Stromal cell of bone marrow (primary cell): ENCODE measurements at places on chromosomes 1 and 21.
A peak's percentile ranks its signal among the peaks of the same experiment; 100 is the strongest.

DNA sequence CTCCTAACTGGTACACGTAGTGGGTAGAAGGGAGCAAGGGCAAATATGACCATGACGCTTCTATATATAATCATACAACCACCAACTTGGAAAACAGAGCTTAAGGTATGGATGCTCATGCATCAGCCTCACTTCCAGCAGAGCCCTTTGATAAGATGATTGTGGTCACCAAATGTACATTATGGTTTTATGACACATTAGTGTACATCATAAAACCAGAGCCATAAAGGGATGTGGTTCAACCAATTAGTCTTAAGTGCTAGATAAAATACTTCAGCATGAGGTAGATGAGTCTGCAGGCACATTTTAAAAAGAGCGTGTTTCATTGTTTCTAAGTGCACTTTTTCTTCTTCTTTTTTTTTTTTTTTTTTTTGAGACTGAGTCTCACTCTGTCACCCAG, 43.7 kb downstream of the NIBAN1 start:
- no peak for DNase-seq

DNA sequence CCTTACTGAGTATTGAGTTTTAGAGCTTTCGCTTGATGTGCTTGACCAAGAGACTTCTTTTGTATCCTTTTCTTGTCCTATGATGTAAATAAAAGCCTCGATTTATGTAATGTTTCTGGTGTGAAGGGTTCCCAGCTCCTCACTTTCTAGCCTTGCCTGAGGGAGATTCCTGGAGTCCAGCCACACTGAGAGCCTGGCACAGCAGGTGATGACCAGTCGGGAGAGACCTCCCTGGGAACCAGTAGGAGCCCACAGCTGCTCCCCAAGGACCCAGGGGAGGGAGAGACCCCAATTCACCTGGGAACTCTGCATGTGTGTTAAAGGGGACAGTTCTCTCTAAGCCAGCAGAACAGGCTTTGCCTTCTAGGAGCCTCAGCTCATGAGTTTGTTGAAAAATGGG, 8.9 kb downstream of the C1orf115 start:
- no peak for DNase-seq

- no peak for DNase-seq
These were observed 19.1 kb upstream of the HDAC1 start for GRCh38 chr1:32272557-32273390.

DNA sequence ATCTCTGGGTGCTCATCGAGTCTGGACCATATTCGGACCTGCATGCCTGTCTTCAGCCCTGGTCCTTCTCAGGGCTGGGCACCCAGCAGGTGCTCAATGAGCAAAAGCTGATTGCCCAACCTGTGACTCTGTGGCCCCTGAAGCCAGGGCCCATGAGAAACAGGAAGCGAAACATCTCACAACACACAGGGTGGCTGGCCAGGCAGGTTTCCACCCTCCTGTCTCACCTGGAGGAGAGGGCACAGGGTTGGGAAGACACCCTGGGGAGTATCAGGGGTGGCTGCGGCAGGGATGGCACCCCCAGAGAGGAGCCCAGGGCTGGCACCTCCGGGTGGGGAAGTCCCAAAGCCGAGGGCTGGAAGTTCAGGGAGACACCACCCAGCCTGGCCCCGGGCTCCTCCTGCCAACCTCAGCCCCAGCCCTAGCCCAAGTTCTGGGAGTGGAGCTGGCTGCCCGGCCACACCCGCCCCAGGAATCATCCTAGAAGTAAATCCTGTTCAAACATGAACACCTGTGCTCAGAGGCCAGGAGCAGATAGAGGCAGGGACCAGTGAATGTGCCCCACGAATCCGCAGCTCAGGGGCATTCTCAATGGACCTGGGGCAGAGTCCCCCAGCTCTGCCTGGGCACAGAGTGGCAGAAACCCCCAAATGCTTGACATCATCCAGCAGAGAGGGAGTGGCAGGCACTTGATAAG, 54.6 kb downstream of the RAP1GAP start:
- DNase-seq, result no peak

DNA sequence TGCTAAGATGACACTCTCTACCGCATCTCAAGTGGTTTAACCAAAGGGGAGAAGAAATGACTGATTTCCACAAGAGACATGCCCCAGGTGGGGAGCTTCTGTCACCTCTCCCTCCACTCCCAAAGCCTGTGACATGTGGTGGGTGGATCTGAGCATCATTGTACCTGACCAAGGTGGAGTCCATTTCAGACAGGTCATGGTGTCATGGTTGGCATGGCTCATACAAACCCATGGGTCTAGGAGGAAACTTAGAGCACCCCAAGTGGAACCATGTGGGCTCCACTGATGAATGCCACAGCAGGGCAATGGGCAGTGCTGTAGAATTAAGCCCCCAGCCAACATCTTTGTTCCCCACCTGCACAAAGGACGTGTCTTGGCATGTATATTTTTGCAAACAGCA, 131.5 kb upstream of the EDN2 start:
- DNase-seq, result no peak

GRCh38 chr1:113647164-113647563, 112.1 kb downstream of the PHTF1 start:
- DNase-seq, result no peak

GRCh38 chr21:38236232-38236631, 20.6 kb upstream of the KCNJ15 start:
- no peak for DNase-seq

DNA sequence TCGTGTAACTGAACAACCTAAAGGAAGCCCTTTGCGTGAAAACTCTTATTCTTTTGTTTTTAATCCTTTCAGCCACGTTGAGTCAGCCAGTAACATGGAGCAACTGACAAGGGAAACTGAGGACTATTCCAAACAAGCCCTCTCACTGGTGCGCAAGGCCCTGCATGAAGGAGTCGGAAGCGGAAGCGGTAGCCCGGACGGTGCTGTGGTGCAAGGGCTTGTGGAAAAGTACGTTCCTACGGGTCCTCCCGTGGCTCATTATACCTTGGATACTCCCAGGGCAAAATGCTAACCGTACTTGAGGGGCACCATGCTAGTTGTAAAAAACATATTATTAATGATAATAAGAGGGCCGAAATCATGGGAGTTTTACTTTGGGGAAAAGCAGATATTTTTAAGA, 49.4 kb downstream of the LAMC2 start:
- no peak for DNase-seq

- no peak for DNase-seq
These were observed 2.3 kb upstream of the OR2C3 start for GRCh38 chr1:247538561-247538960.

DNA sequence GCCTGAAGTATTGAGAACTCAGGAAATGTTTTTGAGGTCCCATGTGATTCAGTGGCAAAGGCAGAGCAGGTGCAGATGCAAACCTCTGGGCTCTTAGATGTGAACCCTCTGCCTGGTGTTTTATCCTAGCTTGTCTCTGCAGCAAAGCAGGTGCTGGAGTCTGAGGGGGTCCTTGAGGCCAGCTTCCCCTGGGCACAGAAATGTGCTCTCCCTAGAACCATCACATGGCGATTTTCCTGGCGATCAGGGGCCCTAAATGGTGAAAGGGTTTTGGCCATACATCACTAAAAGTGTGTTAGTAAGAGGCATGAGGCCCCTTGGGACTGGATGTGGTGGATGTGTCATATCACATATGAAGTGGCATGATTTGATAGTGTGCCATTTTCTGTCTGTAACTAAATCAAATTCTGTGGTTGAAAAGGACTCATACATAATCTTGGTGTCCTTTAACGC, 144.8 kb downstream of the ST6GALNAC3 start:
- no peak for DNase-seq

DNA sequence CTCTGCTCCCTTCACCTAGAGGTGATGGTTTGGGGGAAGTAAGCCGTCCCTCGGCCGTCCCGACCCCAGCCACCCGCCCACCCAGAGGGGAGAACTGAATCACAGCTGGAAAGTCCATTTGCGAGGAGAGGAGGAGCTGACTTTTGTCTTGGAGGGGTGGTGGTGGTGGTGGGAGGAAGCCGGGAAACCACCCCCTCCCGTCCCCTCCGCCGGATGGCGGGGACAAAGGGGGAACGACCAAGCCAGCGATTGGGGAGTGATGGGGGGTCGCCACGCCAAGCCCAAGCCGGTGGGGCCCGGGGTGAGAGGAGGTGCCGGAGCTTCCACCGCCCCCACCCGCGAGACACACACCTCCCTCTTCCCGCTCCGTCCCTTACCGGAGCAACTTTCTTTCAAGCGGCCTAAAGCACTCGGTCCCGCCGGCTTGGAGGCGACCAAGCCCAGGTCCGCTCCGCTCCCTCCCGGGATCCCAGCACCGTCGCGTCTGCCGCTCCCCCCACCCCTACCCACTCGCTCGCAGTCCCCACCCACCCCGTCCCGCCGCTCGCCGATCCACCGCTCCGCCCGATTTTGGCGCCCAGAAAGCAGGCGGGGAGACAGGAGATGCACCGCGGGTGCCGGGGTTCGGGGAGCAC, 540 bp downstream of the ARHGEF2 start:
- DNase-seq, result no peak

DNA sequence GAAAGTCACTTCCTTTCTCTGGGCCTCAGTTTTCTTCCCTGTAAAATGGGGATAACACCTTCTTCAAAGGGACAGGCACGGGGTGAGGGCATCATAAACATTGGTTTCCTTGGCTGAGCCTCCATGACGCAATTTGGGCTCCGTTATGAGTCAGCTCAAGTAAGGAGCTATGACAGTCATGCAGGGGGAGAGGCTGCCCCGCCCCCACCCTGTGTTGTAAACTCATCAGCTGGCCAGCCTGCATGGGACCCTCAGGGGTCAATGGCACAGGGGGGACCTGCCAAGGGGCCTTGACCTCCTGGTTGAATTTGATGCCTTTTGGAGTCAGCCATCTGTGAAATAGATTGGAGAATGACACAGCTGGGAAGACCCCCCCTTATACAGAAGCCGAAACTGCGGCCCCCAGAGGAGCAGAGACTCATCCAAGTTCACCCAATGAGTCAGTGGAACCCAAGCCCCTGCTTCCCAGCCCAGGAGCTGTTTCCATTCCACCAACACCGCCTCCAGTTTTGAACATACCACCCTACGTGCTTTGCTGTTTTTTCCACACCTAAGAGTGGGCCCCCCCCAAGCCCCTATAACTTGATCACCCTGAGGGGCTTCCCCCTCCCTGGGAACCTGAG, 36.8 kb upstream of the RUNX3 start:
- DNase-seq, result peak; percentile 53

GRCh38 chr1:7478809-7479499, 292.1 kb upstream of the VAMP3 start:
- peak; percentile 69 for DNase-seq

- peak; percentile 28 for DNase-seq
These were observed 623.2 kb downstream of the LMO4 start for GRCh38 chr1:87951852-87952251.
